CD4-positive, alpha-beta memory T cell (primary cell): ENCODE measurements at places on chromosomes 2 and 18. TPM values are rescaled to one million over a fixed set of nuclear protein-coding genes. Genes with fewer than 3 reads are reported as not detected.

DNA sequence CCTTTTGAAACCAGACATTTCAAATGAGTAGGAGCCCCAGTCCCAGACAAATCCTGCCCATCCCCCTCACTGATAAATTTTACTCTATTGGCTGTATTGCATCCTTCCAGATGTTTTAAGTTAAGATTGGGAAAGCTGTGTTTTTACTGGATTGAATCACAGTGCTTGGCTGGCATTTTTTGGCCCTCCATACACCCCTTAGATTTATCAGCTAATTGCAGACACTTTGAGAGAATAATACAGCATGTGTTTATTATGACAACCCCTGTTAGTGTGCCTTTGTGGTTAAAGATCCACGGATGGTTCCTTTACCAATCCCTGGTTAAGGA is 74.9 kb downstream of the ANTXR1 start:
- H3K27me3 ChIP-seq: no peaks in the 10 kb centered on the region
- no peaks in the 10 kb centered on the region for H3K36me3 ChIP-seq
- no peaks in the 10 kb centered on the region for H3K4me1 ChIP-seq
- DNase-seq: no peak
- H3K27ac ChIP-seq: no peak overlapping the region
- H3K4me3 ChIP-seq: no peak overlapping the region

- no peak for DNase-seq
- no peaks in the 10 kb centered on the region for H3K27me3 ChIP-seq
- no peak overlapping the region for H3K27ac ChIP-seq
- no peak overlapping the region for H3K4me3 ChIP-seq
Observed at GRCh38 chr2:233460726-233461441, 105.7 kb downstream of the USP40 start.

The KLF7 gene
- total RNA-seq: 45.5 TPM

The DSG4 gene
- not detected for total RNA-seq
